ENCODE measurements at places on chromosomes 1 and 21.

DNA sequence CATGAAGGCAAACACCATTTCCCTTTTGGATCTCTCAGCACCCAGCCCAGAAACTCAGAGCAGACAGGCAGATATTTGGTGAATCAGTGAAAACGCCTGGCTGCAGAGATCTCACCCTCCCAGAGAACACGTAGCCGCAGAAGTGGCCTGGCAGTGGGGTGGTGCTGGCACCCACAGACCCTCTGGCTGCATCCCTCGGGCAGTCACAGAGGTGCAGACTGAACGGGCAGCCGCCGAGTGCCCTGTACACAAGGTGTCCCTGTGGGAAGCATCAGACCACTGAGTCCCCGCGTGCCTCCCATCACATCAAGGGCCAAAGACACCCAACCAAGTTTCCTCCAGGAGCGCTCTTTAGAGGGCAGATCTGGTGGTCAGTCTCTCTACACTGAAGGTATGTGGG is 12.1 kb downstream of the FAM89A start:
- DNase-seq, result no peak

GRCh38 chr1:25707280-25708016 is 90.9 kb downstream of the MAN1C1 start:
- DNase-seq, result no peak

DNA sequence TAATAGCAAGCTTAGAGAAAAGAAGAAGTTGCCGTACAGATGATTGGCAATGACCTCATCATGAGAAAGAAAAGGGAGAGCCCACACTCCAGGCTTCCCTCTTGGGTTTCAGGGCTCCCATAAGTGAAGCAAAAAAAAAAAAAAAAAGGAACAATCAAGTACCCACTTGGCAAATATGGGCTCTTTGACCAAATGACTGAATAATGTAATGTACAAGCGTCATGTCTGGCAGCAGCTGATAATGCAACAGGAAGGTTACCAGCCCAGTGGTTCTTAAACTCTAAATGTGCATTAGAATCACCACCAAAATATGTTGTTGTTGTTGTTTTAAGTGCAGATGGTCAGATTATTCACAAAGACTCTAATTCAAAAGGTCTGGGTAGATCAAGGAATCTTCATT is 13.5 kb downstream of the TNFSF4 start:
- no peak for DNase-seq

DNA sequence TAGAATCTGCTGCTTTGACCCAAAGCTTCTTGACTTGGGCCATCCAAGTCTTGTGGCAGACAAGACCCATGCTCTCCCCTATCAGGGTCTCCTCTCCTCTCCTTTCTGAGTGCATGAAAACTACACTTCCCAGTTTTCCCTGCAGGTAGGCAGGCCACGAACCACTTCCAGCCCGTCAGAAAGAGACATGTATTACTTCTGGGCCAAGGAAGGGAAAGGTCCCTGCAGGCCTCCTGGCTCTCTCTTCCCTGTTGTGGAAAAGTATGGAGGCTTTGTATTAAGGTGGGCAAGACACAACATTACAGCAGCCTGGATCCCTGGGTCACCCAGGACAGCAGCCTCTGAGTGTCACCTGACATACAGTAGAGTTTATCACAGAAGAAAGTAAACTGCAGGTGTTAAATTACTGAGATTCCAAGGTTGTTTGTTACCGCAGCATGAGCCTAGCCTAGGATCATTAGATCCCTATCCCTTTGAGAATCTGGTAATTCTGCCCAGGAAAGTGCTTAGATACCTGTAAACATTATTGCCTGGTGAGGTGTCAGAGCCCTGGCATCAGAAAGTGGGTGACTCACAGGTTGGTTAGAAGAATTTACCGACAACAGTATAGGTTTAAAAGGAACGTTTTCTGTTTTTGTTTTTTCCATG is 717.3 kb downstream of the MATN1 start:
- DNase-seq, result no peak

- DNase-seq, result peak; percentile 27
Observed at GRCh38 chr1:230174471-230175162, 107.6 kb downstream of the GALNT2 start.

- DNase-seq, result no peak
Observed at GRCh38 chr1:177597393-177597792, 372.5 kb downstream of the SEC16B start.

DNA sequence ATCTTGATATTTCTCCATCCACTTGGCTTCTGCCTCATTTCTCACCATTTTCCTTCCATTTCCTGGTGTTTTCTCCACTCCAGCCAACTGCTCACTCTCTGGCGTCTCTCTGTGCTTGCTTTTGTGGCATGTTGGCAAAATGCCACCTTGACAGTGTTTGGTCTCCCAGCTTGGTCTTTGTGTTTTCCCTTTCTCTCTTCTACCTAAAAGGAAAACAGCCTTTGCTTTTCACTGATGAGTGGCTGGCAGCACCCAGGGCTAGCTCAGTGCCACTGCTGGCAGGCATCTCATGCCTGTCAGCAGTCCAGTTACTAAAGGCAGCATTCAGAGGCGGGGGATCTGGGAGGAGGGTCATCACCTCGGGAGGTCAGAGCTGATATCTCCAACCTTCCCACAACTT is 55.3 kb upstream of the DSCAM start:
- DNase-seq, result no peak

DNA sequence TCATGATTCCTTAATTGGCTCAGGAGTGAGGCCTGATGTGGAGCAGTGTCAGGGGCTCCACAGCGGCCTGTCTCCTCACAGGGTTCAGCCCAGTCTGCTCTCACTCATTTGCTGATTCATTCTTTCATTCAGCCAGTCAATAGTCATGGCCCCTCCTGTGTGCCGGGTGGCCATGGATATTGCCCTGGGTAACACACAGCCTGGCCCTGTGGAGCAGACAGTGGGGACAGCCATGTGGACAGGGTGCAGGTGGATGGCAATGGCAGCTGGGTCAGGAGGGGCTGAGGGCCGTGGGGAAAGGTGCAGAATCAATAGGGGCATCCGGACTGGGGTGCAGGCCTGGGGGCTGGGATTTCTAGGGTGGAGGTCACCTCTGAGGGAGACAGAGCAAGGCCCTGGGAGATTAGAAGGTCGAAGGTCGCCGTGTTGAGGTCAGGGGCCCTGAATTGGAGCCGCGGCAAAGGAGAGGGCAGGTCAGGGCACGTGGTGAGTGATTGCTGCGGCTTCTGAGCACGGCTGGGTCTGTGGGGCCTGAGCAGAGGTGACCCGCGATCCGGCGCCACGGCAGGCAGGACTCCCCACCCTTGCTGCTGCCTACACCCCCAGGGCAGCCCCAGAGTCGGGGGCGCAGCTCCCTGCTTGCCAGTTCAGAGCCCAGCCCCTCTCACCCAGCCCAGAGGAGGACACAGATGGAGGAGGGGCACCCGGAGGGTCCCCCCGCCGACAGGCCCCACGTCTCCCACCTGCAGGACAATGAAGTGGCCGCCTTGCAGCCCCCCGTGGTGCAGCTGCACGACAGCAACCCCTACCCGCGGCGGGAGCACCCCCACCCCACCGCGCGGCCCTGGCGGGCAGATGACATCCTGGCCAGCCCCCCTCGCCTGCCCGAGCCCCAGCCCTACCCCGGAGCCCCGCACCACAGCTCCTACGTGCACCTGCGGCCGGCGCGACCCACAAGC is 33.4 kb downstream of the SLC19A1 start:
- no peak for DNase-seq

- no peak for DNase-seq
Observed at GRCh38 chr21:42785666-42786427, 93.5 kb downstream of the WDR4 start.

DNA sequence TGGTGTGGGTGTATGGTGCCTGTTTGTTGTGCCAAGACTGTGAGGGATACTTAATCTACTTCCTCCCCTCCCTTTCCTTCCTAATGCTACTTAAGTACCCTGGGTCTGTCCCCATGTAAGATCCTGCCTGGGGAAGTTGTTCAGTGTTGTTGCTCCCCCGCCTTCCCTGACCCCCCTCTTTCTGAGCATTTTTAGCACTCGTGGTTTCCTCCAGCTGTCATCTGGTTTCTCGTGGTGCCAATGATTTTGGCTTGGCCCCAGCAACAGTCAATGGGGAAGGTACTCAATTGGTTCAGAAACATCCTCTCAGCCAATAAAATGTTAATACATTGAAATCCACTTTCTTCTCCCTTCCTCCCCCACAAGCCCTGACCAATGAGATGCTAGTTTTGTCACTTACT is 8.0 kb upstream of the B4GALT3 start:
- DNase-seq, result peak; percentile 99
